ENCODE measurements at places on chromosomes 3 and 15.

DNA sequence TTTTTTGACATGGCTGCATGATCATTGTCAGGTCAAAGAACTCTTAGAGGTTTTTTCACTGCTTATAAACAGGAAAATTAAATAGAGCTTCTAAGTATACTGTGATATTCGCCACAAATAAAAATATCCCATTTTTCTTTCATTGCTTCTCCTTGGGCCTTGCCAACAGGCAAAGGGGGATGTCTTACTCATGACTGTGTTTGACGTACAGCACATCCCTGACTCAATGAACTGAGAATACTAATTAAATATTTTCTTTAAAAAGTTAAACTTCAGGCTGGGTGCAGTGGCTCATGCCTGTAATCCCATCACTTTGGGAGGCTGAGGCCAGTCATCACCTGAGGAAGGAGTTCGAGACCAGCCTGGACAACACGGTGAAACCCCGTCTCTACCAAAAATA, 41.4 kb upstream of the CCDC80 start:
- DNase-seq, result no peak

- no peak for DNase-seq
Measured at GRCh38 chr15:93249623-93250022, 160.6 kb upstream of the RGMA start.

DNA sequence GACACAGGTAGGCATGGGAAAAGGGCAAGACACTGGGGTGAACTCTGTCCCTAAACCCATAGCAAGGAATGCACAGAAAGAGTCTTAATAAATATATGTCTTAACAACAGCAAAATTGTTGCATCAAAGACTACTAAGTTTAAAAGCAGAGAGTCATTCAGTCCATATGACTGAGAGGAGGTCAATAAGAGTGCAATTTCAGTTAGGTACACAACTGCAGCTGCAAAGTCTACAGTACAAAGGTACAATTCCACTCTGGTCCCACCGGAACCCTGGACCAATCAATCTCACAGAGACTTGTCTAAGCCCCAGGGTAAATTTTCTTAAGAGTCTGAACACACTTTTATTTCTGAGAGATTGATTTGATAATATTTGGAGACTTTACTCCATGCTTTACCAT, 6.9 kb downstream of the CP start:
- DNase-seq, result no peak

DNA sequence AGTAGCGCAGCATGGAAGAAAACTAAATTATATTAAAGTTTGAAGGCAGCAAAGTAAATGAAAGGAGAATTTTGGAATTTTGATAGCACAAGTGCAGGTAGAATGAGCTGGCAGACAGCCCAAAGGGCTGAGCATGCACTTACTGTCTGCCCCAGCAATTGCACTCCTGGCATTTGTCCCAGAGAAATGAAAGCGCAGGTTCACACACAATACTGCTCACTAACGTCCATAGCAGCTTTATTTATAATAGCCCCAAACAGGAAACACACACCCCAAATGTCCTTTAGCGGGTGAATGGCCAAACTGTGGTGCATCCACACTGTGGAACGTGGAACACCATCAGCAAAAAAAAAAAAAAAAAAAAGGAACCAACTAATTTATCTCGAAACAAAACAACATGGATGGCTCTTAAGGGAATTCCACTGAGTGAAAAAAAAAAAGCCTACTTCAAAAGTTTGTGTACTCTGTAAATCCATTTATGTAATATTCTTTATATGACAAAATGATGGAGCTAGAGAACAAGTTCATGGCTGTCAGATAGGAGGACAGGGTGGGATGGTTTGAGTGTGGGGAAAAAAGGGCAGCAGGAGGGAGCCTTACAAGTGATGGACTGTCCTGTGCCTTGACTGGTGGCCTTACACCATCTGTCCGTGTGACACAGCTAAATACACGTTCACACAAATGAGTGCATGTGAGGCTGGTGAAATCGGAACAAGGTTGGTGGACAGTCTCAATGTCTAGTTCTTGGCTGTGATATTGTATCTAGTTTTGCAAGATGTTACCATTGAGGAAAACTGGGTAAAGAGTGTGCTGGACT, 6.0 kb upstream of the TM2D3 start:
- DNase-seq, result no peak
